ENCODE measurements at places on chromosomes 1 and 21. TPM values are rescaled to one million over a fixed set of nuclear protein-coding genes. Genes with fewer than 3 reads are reported as not detected.

DNA sequence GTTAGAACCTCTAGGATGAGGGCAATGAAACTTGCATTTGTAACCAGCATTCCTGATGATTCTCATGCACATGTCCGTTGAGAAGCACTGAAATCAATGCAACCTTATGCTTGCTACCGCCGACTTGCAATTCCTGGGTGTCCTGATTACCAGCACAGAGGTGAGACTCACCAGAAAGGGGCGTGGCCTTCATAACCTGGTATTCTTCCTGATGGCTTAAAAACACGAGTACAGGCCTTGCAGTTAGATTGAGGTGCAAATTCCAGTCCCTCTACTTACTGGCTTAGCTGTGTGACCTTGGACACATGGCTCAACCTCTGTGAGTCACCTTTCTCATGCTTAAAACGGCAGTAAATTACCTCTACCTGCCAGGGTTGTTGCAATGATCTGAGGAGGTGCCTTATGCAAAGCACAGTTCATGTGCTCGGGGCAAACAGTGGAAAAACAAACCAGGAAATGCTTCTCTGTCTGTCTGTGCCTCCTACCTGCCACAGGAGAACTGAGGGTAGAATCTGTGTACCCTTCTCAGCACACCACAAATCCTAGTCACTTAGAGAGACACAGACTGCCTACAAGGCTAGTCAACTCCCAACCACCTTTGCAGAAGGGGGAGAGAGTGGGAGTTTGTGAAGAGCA is 39.1 kb upstream of the ECE1 start:
- no peak overlapping the region for H3K4me3 ChIP-seq
- H3K27me3 ChIP-seq: no peaks in the 10 kb centered on the region
- no peak for DNase-seq
- H3K27ac ChIP-seq: peak overlapping the region; percentile 76
- H3K36me3 ChIP-seq: peaks cover 40% of the 10 kb centered on the region

The CIART gene
- 5.1 TPM for total RNA-seq

- no peaks in the 10 kb centered on the region for H3K4me1 ChIP-seq
- H3K27me3 ChIP-seq: peaks cover 2% of the 10 kb centered on the region
- H3K27ac ChIP-seq: no peak overlapping the region
- no peak for DNase-seq
These were observed 402.9 kb downstream of the PTPRU start for GRCh38 chr1:29639156-29639736.

The HES4 gene
- 5.7 TPM for total RNA-seq

The CADM3 gene
- total RNA-seq: not detected

- H3K4me3 ChIP-seq: no peak overlapping the region
- DNase-seq: no peak
- H3K4me1 ChIP-seq: no peaks in the 10 kb centered on the region
- no peak overlapping the region for H3K27ac ChIP-seq
These were observed 46.9 kb upstream of the SMYD2 start for GRCh38 chr1:214233856-214234634.

DNA sequence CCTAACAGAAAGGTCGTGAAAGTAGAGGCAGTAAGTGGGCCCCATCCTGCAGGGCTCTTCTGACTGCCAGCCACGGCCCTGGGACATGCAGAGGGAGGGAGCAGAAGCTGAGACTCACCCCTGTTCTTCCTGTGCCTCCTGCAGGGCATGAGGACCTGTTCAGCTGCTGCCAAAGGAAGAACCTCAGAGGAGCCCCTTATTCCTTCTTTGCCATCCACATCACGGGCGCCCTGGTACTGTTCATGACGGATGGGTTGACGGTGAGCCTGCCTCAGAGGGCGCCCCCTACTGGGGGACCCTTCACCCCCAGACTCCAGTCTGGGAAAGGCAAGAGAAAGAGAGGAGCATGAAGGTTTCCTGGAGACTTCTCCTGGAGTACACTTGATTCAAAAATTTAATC is 47.1 kb downstream of the ELK4 start:
- H3K4me1 ChIP-seq: peaks cover 16% of the 10 kb centered on the region
- H3K4me3 ChIP-seq: no peak overlapping the region
- H3K36me3 ChIP-seq: no peaks in the 10 kb centered on the region
- H3K27ac ChIP-seq: no peak overlapping the region

The UBE2U gene
- total RNA-seq: not detected

DNA sequence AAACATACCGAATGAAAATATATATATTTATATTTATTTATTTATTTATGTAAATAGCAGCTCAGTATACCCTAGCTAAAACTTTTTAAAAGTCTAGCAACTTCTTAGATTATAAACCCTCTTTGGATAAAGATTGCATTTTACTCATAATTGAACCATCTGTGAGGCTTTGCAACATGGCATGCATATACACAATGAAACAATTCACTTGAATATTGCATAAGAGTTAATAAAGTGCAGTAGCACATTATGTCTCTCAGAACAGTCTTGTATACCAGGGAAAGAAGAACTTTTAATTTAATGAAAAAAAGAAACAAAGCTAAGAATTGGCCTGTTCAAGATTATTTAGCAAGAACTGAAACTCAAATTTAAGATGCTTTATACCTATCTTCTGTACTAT is 1363.9 kb upstream of the ADGRL2 start:
- H3K27me3 ChIP-seq: no peaks in the 10 kb centered on the region
- no peaks in the 10 kb centered on the region for H3K4me1 ChIP-seq
- DNase-seq: no peak
- no peaks in the 10 kb centered on the region for H3K36me3 ChIP-seq
- no peak overlapping the region for H3K4me3 ChIP-seq

- H3K27ac ChIP-seq: no peak overlapping the region
- H3K27me3 ChIP-seq: peaks cover 38% of the 10 kb centered on the region
- peaks cover 6% of the 10 kb centered on the region for H3K4me1 ChIP-seq
These were observed 15.8 kb upstream of the CAMK1G start for GRCh38 chr1:209567698-209568175.

The HPCA gene
- 0.61 TPM for total RNA-seq

DNA sequence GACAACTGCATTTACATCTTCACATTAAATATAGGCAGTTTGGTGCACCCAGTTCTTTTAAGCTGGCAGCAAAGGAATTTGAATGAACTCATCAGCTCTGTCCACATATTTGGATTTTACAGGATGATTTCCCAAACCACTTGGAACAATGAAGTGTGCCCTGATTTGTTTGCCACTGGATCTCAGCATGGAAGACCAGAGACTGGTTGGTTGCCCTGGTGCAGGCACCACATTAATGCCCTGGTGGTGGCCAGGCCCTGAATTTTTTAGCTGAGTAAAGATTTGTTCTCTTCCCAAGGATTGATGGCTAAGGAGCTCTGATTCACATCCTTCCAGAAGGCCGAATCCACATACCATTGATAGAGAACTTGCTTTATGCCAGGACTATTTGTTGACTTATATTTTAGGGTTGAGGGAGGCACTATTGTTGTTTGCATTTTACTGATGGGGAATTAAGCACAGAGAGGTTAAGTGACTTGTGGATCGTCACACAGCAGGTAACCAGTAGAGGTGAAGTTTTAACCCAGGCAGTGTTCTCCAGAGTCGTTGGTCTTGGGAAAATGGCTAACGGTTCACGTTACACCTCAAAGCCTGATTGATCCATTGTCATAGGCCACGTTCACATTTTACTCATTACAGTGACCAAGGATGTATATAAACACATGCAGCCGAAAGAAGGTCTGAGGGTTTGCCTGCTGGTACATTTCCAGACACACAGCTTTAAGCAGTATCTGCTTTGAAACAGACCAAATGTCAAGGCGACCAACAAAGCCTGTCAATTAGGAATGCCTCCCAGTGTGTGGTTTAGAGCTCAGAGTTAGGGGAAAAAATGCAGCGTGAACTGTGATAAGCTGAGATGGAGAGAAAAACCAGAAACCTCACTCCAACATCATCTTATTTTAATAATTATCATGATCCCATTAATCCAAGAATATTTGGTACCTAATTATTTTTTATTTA is 50.7 kb downstream of the KAZN start:
- H3K36me3 ChIP-seq: no peaks in the 10 kb centered on the region
- H3K27ac ChIP-seq: no peak overlapping the region
- no peaks in the 10 kb centered on the region for H3K4me1 ChIP-seq
- no peak for DNase-seq
- no peak overlapping the region for H3K4me3 ChIP-seq
- H3K27me3 ChIP-seq: no peaks in the 10 kb centered on the region

The S100A4 gene
- total RNA-seq: 118 TPM

- no peak overlapping the region for H3K27ac ChIP-seq
- no peaks in the 10 kb centered on the region for H3K27me3 ChIP-seq
- DNase-seq: no peak
- no peaks in the 10 kb centered on the region for H3K4me1 ChIP-seq
These were observed 142.1 kb upstream of the PTGFR start for GRCh38 chr1:78348496-78349284.

The SLC9A1 gene
- 14.8 TPM for total RNA-seq

GRCh38 chr1:85661767-85662166 is 46.5 kb downstream of the ZNHIT6 start:
- H3K36me3 ChIP-seq: peaks cover 28% of the 10 kb centered on the region
- no peak overlapping the region for H3K4me3 ChIP-seq
- H3K4me1 ChIP-seq: no peaks in the 10 kb centered on the region
- DNase-seq: no peak
- H3K27me3 ChIP-seq: no peaks in the 10 kb centered on the region
- H3K27ac ChIP-seq: no peak overlapping the region

The ASTN1 gene
- total RNA-seq: not detected

The FCRLA gene
- total RNA-seq: not detected

The ZNF683 gene
- 0.69 TPM for total RNA-seq

The BCAN gene
- not detected for total RNA-seq

- peaks cover 10% of the 10 kb centered on the region for H3K4me1 ChIP-seq
- H3K4me3 ChIP-seq: no peak overlapping the region
- no peaks in the 10 kb centered on the region for H3K27me3 ChIP-seq
- H3K27ac ChIP-seq: no peak overlapping the region
- DNase-seq: no peak
These were observed 7.3 kb downstream of the RUSC1 start for GRCh38 chr1:155327981-155328380.

GRCh38 chr1:145959957-145960467 is 2.2 kb upstream of the LIX1L start:
- peak overlapping the region; percentile 92 for H3K4me3 ChIP-seq
- H3K4me1 ChIP-seq: peaks cover 46% of the 10 kb centered on the region
- H3K27ac ChIP-seq: no peak overlapping the region

DNA sequence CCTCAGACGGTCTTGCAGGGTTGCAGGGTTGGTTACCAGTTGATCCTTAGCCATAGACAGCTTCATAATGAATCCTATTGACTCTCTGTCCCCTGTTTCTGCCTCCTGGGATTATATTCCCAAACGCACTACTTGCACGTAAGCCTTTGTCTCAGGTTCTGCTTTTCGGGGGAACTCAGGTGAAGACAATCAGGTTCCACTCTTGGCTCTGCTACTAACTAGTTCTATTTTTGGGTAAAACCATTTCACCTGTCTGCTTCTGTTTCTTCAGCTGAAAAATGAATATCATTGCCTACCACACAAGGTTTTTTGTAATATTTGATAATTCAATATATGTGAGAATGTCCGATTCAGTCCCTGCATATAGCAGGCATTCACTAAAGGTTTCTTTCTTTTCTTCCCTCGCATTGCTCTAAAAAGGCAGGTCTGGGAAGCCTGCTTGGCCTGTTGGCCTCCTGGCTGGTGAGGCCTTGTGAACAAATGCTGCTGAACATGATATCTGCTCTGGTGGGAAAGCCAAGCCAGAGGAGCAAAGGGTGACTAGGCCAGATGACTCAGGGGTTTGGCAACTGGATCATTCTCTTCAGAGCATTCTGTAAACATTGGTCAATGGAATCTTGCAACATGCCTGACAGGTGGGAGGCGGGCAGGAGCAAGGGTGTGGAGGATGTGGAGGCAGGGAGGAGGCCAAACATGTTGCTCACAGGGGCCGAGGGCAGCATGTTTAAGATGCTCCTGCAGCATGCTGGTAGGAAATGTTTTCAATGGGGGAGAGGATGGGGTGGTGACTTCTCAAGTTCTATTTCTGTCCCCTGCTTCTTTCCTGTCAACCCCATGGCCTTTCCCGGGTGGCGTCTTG is 23.8 kb downstream of the IER5 start:
- no peak overlapping the region for H3K4me3 ChIP-seq
- no peak for DNase-seq
- peaks cover 9% of the 10 kb centered on the region for H3K27me3 ChIP-seq

The RHOU gene
- 1.2 TPM for total RNA-seq

The OR2L8 gene
- total RNA-seq: 0.34 TPM

The TFF3 gene
- total RNA-seq: not detected

DNA sequence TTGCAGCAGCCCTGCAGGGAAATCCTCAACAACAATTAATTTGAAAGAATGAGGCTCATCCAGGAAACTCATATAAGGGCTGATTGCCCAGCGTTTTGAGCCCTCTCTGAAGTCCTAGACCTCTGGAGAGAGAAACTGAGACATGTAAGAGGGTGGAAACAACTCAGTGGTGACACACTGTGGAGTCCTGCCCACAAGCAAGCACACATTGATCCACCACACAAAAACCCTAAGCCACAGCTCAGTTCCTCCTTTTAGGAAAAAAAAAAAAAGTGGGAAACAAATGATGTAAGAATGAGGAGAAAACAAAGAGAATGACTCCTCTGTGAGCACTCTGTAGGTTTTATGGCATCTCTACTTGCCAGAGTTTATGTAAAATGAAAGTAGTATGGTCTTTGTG is 22.9 kb upstream of the PLA2G5 start:
- peaks cover 3% of the 10 kb centered on the region for H3K4me1 ChIP-seq
- H3K27me3 ChIP-seq: peaks cover 4% of the 10 kb centered on the region
- H3K4me3 ChIP-seq: no peak overlapping the region
- H3K36me3 ChIP-seq: peaks cover 7% of the 10 kb centered on the region
- H3K27ac ChIP-seq: no peak overlapping the region
- no peak for DNase-seq

Measured in activated CD8-positive, alpha-beta T cell treated with anti-CD3 and anti-CD28 coated beads for 36 hours (primary cell).